ENCODE measurements at places on chromosomes 2 and 18.
A peak's percentile ranks its signal among the peaks of the same experiment; 100 is the strongest.

DNA sequence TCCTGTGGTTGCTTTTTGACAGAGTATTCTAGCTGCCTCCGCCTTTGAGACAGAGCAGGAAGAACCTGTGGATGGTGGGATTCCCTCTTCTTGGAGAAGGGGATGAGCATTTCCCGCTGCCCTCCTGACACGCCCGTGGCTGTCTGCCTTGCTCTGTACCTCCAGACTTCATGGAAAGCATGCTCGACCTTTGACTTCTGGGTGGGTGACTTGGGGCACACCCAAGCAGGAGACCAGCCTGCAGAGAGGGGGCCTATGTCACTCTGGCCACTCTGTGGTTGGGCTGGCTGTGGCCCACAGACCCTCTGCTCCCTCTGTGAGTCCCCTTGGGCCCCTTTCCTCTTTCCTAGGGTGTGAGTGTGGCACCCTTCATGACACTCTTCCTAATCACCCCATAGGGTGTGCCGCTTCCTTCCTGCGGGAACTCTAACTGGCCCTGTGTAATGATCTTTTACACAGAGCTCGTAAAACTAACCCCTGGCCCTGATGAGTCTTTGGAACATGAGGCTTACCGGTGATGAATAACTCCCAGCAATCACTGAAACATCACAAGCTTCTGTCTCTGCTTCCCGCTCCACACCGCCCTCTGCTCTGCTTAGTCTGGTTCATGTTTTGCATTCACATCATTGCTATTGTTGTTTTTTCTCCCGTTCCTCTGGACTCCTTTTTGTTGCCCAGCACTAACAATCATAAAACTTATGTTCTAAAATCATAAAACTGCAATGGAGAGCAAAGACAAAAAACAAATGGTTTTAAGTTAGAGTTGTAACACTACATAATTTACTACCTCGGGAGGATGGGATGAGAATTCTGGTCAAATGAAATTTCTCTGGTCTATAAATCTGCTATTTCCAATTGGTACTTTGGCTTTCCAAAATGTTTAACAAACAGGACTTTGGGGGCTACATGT, 101.1 kb downstream of the SH3YL1 start:
- DNase-seq: no peak

GRCh38 chr2:123916531-123916930, 108.6 kb upstream of the CNTNAP5 start:
- no peak for DNase-seq

DNA sequence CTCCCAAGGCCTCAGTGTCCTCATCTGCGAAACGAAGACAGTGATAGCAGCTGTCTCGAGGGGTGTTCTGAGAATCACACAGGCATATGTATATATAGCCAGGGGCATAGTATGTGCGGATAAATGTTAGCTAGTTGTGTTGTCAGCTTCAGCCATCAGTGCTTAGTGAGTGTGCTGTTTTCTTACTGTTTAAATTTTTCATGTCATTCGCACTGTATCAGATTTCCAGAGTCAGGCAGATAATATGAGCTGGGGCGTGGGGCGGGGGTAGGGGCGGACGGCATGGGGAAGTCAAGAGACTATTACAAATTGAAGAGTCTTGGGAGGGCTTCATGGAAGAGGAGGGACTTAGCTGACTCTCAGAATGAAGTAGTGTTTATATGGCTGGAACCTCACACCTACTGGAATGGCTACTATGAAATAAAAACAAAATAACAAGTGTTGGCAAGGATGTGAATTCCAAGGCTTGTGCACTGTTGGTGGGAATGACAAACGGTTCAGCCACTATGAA, 7.0 kb downstream of the TRAPPC12 start:
- no peak for DNase-seq

DNA sequence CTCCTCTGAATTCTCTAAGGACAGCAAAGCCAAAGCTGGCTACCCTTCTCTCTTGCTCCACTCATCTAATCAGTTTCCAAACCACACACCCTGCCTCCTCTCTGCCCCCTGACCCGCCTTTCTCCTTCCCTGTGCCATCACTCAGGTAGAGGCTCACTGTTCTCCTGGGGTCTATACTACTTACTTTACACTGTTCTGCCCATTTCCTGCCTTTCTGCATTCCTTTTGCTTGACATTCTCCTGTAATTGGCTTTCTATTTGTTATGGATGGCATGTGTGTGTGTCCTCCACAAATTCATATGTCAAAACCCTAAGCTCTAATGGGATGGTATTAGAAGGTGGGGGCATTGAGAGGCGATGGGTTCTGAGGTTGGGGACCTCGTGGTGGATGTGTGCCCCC, 675.2 kb upstream of the ID2 start:
- no peak for DNase-seq

GRCh38 chr2:16033032-16033293, 92.6 kb downstream of the MYCN start:
- no peak for DNase-seq

DNA sequence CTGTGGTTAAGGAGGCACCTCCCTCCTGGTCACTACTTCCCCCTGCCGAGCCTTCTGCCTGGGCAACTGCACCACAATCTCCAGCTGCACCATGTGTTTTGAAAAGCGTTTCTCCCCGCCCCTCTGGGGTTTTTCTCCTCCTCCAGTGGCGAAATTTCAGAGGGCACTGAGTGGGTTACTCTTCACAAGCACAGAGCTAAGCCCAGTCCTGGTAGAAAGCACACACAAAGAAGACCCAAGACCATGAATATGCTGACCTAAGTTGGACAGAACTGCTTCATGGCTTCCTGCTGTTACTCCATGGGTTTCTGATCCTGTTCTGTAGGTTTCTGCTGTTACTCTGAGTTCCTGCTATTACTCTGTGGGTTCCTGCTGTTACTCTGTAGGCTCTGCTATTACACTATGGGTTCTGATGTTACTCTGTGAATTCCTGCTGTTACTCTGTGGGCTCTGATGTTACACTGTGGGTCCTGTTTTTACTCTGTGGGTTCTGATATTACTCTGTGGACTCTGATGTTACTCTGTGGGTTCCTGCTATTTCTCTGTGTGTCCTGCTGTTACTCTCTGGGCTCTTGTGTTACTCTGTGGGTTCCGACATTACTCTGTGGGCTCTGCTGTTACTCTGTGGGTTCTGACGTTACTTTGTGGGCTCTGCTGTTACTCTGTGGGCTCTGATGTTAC, 216.6 kb downstream of the RTP5 start:
- DNase-seq: peak; percentile 64

DNA sequence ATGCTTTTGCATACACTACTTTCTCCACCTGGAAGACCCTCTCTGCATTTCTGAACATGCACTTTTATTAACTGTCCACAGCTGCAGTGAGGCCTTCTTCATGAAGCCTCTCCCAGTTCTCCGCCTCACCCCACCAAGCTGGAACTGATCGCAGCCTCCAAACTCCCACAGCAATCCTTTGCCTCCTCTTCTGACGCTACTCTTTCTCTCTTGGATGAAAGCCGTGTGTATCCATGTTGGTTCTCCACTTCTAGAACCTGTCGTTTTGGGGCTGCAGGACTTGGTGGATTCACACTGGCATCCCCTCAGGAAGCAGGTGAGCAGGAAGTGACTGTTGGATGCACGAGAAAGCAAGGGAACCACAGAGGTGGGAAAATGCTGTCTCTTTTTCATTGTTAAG, 288.6 kb downstream of the MYCN start:
- no peak for DNase-seq

GRCh38 chr2:85851253-85852151, 37.3 kb downstream of the ST3GAL5 start:
- no peak for DNase-seq

DNA sequence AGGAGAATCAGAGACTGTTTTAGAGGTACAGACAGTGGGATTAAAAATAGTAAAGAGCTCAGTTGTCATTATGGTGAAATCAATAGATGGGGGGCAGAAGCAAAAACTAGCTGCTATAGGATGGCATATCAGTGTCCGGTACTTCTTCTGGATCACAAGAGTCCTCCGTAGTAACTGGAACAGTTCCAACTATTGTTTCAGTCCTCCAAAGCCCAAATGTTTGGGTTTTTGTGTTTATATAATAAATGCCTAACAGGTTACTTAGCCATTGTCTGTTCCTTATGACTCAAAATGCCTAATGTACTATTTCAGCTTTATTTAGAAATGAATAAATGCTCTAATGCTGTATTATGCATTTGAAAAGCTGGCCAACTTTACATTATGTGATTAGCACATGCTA, 401.2 kb downstream of the PTH2R start:
- no peak for DNase-seq

DNA sequence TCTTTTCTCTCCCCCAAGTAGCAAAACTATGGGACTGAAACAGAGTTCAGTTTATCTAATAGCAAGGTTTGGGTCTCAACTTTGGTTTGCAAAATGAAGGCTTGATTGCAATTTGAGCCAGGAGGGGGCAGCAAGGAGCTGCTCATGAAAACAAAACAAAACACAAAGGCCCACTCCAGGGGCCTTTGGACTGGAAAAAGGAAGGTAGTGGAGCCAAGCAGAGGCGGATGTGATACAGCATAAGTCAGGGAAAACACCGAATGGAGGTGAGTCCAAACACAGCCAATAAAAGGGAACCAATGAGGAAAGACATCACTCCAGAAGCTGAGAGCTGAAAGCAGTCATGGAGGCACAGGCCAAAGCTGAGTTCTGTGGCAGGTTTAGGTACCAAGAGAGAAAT, 799.7 kb upstream of the ACVR2A start:
- DNase-seq: peak; percentile 47

DNA sequence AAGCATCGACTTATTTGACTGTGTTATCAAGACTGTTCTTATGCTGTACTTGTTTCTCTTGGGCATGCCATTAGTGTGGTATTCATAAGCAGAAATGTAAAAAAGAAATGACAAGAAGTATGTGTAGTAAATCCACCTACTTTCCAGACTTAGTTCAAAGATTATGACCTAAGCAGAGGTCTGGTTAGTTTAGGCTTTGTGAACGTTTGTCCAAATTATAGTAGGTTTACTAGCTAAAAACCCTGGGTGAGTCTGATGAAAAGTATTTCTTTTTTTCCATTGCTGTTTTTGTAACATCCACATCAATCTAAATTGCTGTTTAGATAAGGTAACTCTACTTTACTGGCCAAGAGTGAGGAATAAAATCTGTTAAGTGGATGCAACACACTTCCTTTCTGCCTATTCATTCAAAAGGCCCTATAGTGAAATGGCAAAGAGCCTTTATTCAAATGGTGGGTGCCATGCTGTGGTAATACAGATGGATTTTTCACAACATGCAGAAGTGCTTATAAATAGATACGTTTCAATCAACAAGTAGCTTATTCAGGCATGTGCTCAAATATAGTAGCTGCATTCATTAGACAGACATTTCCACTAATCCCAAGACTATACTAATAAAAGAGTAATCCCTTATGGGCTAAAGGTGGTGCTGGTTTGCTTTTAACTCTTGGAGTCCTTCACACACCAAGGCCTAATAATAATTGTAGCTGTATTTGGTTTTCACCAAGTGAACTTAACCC, 122.5 kb upstream of the LTBP1 start:
- no peak for DNase-seq

GRCh38 chr18:5895876-5896740, 786 bp upstream of the TMEM200C start:
- no peak for DNase-seq

DNA sequence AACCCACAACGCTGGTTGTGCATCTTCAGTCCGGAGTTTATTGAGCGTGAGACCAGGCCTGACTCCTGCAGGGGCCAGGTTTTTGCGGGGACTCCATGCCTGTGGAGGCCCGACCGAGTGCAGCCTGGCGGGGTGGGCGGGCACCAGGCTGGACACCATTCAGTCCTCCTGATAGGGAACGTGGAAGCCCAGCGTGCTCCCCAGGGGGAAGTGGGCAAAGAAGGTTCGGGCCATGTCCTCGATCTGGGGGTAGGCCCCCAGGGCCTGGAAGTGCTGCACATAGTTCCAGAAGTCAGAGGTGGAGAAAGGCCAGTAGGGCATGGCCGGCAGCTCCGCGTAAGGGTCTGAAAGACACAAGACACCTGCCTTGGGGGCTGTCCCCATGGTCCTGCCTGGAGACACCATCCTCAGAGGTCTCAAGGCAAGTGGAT, 1.4 kb downstream of the OTOS start:
- DNase-seq: no peak

GRCh38 chr2:171238946-171239345, 78.3 kb upstream of the TLK1 start:
- DNase-seq: no peak

DNA sequence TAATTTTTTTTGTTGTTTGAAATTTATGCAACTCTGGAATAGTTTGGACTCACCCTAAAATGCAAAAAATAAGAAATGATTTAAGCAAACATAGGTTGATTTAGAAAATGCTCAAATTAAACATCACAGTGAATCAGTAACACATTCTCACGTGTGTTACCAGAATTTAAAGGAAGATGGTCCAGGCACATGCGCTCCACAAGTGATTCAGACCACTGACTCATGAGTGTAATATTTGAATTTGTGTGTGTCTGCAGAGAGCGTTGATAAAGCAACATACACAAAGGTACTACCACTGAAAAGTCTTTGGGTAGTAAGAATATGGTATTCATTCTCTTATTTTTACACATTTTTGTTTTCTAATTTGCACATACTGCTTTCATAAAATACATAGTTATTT, 7.9 kb downstream of the SS18 start:
- DNase-seq: no peak

DNA sequence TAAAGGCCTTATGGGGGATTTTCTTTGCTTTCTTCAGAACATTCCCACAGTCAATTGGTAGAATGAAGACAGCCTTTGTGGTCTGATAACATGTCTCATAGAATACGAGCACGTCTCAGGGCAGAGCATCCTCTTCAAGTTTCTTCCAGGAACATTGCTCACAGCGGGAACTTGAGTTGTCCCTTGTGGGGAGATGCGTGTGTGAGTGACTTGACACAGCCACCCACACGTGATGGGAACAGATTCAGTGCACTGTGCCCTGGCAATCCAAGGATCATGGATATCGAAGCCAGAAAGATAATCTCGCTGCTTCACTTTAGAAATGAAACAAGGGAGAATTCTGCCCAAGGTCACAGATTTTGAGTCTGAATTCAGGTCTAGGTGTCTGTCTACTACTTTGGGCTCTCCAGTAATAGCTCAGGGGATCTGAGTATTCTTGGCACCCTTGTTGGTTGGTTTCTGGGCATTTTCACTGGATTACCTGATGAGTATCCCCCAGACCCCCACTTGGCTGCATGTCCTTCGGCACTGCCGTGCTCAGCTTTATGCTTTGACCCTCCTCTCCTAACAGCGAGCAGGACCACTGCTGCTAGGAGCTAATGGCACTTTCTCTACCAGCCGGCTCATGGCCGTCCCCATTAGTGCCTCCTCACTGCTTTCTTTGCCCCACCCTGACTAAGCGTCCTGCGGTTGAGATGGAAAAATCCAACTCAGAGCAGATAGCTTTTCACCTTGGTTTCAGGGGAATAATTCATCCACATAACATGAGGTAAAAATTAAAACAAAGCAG, 75.9 kb upstream of the FOSL2 start:
- DNase-seq: no peak

DNA sequence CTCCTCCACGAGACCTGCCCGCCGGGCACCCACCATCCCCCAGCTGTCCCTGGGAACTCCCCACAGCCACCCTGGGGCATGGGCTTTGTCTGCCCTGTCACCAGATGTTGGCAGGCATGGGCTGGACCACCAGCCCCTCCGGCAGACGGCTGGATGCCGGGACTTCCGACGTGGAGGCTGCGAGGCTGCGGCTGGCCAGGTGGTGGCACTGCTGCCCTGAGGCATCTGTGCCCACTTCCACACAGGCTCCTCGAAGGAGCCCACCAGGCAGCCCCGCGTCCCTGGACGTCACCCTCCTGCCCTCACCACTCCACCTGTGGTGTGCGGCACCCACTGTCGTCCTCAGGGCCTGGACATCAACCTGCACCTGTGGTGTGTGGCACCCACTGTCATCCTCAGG, 319.9 kb upstream of the SALL3 start:
- DNase-seq: no peak

GRCh38 chr18:44884431-44884830, 203.7 kb downstream of the SETBP1 start:
- no peak for DNase-seq

GRCh38 chr2:171316220-171316619, 117.6 kb downstream of the METTL8 start:
- no peak for DNase-seq
